ENCODE measurements at places on chromosomes 16 and 17.

DNA sequence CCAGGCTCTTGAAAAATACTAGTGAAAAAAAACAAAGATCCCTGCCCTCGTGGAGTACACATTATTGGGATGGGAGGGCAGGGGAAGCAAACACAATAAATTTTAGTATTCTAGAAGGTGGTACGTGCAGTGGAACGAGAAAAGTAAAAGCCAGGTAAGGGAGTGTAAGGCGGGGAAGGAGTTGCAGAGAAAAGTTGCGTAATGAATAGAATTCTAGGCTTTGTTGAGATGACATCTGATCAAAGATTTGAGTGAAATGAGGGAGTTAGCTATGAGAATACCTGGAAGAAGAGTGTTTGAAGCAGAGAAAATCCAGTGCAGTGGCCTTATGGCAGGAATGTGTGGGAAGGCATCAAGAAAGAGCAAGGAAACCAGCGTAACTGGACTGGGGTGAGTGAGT is 2.1 kb downstream of the CKLF start:
- DNase-seq, result no peak

- DNase-seq, result no peak
These were observed 115.1 kb upstream of the CCL2 start for GRCh38 chr17:34140006-34140405.

- no peak for DNase-seq
These were observed 825 bp upstream of the RHBDL3 start for GRCh38 chr17:32264823-32265191.

DNA sequence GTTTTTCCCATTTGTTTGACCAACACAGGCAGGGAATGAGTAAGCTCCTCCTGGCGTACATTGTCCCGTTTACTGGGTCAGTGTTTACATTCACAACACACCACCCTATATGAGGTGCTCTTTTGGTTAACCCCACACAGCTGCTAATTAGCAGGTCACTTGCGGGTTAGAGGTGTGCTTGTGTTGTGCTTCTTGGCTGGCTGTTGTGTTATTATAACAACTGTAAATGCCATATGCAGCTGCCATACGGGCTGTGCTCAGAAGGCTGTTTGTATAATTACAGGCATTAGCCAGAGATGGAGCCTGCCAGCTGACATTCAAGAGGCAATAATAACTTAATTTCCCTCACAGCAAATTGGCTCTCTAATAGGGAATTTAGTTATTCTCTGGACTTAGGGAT is 205.1 kb upstream of the ELAC2 start:
- no peak for DNase-seq

Measured in dermis blood vessel endothelial cell (primary cell).